ENCODE measurements at places on chromosomes 6 and 20.

DNA sequence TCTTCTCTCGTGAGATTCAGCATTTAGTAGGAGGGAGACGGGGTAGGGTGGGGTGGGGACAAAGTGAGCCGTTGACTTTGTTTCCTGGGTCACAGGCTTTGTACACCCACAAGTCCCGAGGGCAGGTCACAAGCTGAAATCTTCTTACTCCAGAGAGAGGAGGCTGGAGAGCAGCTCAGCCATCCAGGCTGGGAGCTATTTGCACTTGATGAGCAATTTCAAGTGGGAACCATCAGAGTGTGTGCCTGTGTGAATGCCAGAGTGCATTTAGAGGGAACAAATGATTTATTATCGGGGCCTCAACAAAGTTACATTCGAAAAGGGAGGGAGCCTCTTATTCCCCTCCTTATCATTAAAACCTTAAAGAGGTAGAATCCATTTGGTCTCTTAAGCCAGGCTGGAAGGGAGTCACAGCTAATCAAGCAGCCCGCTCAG is 155.7 kb upstream of the JARID2 start:
- no peak for DNase-seq

GRCh38 chr6:16839631-16840179 is 78.4 kb upstream of the ATXN1 start:
- no peak for DNase-seq

- no peak for DNase-seq
Measured at GRCh38 chr6:128508588-128509296, 11.7 kb downstream of the PTPRK start.

GRCh38 chr6:125954735-125955339 is 1.7 kb upstream of the HINT3 start:
- DNase-seq, result no peak

- no peak for DNase-seq
Measured at GRCh38 chr6:141550471-141550870, 582.3 kb upstream of the GJE1 start.

- no peak for DNase-seq
Measured at GRCh38 chr20:1472556-1473245, 6.1 kb upstream of the NSFL1C start.

GRCh38 chr6:83574783-83575182 is 62.4 kb downstream of the PRSS35 start:
- no peak for DNase-seq

DNA sequence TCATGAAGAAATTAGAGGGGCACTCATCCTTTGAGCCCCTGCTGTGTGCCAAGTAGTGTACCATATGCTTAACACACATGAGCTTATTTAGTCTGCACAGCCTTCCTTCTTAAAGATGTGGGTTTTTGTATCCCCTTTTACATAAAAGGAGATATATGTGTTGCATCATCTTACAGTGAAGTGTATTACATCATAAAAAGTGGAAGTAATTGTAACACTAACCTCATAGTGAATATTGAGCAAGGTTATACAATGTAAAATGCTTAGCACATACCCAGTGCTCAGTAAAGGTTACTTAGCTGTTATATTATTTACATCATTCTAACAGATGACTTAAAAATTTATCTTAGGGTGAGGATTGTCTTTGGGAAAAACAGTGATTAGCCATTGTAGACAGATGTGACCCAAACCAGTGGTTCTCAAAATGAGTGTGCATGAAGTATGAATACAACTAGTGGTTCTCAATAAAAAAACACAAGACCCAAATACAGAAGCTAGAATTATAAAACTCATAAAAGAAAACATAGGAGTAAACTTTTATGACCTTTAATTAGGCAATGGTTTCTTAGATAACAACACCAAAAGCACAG is 3.8 kb upstream of the PIGU start:
- DNase-seq, result no peak

- DNase-seq, result no peak
Measured at GRCh38 chr6:113381959-113382358, 475.2 kb upstream of the MARCKS start.

- DNase-seq, result no peak
Measured at GRCh38 chr6:157795841-157796240, 27.2 kb upstream of the SNX9 start.

DNA sequence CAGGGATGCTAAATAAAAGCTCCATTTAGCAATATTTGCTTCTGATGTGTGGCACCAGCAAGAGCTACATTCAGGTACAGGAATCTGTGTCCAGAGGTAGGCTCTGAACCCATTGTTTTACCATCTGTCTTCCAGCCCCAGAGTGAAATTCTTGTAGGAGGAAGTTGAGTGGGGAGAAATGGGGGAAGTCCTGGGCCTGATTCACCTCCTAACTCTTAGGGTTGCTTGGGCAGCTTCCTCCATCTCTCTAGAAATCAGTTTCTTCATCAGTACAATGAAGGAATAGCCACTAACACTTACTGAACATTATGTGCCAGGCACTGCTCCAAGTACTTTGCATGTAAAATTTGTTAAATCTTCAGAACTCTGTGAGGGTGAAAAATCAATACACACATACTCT is 35.1 kb upstream of the TSPYL1 start:
- DNase-seq, result no peak

- DNase-seq, result no peak
Measured at GRCh38 chr20:31595654-31596411, 9.3 kb upstream of the ID1 start.

DNA sequence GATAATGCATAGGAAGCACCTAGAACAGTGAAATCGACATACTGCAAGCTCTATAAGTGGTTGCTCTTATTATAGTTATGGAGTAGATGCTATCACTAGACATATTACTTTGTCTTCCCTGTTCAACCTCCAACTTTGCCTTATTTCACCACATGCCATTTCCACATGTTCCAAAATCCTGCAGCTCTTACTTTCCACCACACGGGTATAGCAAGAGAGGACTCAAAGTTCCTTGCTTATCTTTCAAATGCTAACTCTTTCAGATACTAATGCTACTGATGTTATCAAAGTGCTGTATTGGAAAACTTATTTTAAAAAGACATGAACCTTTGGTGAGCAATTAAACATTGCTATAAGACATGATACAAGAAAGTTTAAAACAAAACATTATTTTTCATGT is 1130.1 kb downstream of the HACE1 start:
- no peak for DNase-seq

DNA sequence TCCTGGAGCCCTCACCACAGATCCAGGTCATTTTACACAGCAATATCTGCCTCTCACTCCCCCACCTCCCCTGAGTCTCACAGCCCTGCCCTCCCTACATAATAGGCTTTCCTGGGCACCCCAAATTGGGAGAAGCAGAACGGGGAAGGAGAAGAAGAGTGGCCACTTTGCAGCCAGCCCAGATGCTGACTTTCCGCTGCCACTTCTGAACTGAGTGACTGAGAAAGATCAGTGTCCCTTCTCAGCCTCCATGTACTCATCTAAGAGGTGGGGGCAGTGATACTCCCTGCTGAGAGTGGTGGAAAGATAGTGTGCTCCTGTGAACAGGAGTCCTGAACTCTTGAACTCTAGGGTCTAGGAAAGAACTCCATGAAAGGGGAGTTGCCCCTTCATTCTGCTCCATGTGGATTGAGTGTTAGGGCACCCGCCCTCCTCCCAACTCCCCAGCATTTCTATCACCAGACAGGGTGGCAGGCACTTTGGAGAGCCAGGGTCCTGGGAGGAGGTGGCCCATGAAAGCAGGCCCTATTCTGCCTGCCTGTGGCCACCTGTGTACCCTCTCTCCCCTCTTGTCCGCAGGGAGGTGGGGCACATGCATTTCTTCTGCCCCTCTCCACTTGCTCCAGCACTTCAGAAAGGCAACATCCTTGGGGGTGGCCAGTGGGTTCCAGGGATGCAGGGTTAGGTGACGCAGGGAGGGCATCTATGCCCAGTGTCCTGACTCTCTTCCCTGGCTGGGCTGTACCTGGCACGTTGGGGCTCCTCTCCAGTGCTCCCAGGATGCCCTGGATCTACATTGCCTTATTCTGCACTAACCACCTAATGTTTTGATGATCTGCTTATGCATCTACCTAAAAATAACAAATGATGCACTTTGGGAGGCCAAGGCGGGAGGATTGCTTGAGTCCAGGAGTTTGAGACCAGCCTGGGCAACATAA is 38.3 kb upstream of the MRPS18A start:
- DNase-seq, result no peak

DNA sequence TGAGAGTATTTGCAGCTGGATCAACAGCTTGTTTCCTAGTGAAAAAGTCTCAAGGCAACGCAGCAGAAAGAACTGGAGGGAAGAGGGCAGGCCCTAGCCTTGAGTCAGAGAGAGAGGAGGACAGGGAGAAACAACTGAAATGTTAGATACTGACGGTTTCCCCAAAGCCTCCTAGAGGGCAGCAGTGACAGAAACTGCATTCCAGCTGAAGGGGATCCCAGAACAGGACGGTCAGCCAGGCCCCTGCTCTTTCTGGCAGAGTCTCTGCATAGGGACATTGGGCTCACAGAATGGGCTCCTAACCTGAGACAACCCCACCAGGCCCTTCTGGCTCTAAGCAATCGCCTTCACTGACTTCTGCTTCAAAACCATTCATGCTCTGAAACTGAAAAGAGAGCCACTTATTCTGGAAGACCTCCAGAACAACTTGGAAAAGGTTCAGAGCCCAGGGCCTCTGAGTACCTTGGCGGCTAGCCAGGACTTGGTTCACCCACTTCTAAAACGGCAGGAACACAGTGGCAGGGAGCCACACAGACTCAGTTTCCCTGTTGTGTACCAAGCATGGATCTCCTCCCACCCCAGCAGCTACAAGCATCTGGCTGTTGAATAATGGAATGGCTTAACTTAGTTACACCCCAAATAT is 72.9 kb downstream of the PSMB1 start:
- DNase-seq, result no peak

DNA sequence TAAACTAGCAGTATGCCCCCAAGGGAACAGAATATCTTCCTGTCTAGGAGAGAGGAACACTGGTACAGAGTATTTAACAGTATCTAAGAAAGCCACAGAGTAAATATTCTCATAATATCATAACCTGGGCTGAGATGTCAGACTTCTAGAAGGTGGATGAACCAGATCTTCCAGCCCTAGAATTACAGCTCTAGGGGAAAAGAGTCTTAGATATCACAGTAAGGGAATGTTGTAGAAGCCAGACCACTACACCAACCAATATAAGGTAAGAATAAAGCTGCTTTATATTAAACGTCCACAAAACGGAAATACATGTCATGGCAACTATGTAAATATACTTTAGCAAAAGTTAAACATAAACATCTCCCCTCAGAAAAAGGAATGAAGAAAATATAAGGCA is 12.4 kb downstream of the SERINC1 start:
- no peak for DNase-seq

GRCh38 chr20:11168026-11168425 is 494.2 kb upstream of the JAG1 start:
- DNase-seq, result no peak

- DNase-seq, result no peak
Measured at GRCh38 chr6:30013291-30013922, 47.7 kb upstream of the POLR1H start.

DNA sequence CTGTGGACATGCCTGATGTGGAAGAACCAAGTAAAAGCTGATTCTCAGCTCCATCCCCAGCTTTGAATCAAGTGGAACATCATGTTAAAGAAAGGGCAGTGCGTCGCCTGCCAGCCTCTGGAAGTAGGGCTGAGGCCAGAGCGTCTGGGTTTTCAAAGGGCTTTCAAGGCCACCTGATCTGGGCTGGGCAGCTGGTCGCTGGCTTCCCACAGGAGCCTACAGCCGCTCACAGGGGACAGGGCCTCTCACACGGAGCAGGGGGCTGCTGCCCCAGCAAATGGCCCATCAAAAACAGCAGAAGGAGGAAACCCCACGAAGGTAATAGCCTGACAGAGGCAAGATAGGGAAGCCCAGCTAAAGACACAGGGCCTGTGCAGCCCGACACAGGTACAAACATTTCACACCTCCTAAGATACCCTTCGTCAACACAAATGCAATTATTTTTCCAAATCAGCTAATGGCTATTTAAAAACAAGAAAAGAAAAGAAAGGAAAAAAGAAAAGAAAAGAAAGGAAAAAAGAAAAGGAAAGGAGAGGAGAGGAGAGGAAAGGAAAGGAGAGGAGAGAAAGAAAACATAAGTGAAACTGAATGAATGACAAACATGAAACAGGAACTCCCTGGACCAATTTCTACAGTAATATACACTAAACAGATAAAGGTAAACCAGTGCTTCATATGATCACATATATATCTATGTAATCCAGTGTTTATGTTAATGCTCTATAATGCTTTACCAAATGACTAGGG is 24.8 kb downstream of the RRBP1 start:
- no peak for DNase-seq

DNA sequence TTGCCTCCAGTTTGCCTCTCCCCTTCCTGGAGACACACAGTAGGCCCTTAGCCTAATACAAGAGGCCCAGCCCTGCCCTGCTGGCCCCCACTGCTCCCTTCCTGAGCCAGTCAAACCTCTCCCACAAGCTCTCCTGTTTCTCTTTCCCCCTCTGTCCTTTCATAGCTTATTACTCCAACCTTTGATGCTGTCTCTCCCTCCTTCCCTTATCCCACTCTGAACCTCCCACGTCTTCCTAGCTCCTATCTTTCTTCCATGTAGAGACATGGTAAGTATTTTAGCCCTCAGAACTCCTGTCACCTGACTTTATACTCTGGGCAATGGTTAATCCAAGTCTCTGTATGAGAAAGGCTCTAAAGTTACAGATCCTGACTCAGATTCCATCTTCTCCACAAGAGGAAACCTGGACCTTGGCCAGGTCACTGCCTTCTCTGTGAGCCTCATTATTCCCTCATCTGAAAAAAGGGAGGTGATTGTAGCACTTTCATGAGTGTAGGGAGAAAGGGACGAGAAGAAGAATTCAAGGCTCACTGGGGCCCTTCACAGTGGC is 6.7 kb downstream of the TGIF2 start:
- DNase-seq, result no peak

- no peak for DNase-seq
Measured at GRCh38 chr20:58160451-58161061, 67.9 kb downstream of the ANKRD60 start.

DNA sequence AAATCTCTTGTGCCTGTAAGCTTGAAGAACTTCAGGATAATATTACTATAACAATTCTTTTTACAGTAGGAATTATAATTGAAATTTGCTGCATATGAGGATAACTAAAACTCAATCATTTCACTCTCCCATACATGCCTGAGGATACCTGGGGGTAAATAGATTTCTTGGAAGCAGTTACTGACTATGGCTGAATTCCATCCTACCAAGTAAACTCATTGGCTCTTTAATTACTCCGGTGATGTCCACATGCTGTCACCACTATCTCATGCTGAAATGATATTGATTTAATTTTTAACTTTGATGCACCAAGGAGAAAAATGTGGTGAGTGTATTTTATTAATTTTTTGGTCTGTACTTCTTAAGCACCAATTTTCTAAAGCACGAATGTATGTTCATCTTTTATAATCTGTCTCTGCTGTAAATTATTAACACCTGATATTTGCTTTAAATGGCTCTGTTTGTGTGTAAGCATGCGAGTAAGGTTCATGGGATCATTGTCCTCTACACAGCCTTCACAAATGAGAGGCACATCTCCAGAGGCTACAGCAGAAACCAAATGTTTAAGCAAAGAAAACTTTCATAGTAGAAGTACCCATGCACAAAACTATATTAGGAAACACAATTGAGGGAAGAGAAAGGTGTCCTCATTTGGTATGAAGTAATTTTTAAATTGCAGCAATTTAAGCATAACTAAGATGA is 164.2 kb upstream of the POU3F2 start:
- DNase-seq, result no peak
